NCI-H1092 treated with DMSO at 0.1 percent for 48 hours (cell line): ENCODE measurements at places on chromosomes 2 and 18.

- no peak for DNase-seq
Measured at GRCh38 chr2:14524041-14524802, 108.3 kb upstream of the LRATD1 start.

DNA sequence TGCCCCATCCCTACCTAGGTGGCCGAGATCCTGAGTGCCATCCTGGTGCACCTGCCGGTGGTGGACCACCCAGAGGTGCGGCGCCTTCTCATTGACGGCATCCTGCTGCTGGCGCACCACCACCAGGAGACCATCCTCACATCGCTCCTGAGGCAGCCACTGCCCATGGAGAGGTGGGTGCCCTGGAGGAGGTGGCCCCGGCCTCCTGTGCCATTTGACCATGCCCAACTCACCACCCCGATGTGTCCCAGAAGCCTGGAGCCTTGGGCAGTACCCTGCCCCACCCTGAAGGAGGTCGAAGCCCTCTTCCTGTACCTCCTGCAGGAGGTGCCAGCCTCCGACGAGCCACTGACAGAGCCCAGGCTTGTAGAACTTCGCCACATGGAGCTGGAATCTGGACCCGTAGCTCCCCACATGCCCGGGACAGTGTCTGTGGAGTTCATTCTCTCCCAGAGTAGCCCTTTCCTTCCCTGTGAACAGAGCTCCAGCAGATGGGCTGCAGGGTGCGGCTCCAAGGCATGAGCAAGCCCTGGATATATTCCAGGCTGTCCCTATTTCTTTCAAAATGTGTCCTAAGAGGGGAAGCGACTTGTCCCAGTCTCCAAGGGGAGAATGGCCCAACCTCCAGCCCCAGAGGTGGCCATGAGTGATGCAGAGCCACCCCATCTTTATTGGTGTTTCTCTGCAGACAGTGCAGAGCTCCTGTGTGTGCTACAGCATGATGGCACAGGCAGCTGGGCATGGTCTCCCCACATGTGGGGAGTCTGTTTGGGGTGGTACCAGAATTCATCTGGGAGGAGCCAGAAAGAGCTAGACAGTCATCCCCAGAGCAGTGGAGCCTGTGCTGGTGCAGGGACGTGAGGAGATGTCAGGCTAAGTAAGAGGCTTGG is 34.2 kb downstream of the HJURP start:
- DNase-seq, result no peak

- no peak for DNase-seq
Measured at GRCh38 chr2:19244460-19245363, 113.7 kb downstream of the OSR1 start.

GRCh38 chr2:171185165-171185818 is 24.6 kb upstream of the TLK1 start:
- DNase-seq, result no peak

DNA sequence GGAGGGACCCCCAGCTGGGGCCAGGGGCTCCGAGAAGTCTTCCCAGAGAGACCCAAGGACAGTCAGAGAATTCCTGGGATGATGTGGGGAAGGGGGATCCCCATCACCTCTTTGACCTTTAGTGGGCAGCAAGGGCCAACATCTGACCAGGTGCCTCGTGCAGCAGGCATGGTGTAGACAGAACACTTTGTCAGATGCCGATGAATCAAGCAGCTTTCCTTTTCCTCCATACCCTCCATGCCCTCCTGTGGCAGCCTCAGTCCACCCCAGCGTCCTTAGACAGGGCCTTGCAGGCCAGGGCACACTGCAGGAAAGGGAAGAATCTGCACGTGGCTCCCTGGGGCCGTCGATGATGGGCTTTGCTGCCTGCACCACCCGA is 26.3 kb downstream of the GPR55 start:
- no peak for DNase-seq

GRCh38 chr2:159987181-159987580 is 75.2 kb downstream of the PLA2R1 start:
- DNase-seq, result no peak

- no peak for DNase-seq
Measured at GRCh38 chr2:48514348-48515003, 15.5 kb upstream of the STON1 start.

DNA sequence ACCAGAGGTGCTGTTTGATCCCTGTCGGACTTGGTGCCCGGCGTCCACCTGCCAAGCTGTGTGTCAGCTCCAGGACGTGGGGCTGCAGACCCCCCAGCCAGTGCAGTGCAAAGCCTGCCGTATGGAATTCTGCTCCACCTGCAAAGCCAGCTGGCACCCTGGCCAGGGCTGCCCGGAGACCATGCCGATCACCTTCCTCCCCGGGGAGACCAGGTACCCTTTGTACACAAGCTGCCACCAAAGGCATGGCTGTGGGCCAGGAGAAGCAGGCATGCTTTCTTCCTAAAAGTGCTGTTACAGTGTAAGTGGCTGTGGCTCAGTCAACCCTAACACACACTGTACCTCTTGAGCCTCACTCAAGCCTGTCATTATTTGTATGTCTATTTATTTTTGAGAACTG is 103.3 kb downstream of the RNF144A start:
- peak; percentile 16 for DNase-seq

- no peak for DNase-seq
Measured at GRCh38 chr2:36965206-36965605, 1.1 kb downstream of the STRN start.

DNA sequence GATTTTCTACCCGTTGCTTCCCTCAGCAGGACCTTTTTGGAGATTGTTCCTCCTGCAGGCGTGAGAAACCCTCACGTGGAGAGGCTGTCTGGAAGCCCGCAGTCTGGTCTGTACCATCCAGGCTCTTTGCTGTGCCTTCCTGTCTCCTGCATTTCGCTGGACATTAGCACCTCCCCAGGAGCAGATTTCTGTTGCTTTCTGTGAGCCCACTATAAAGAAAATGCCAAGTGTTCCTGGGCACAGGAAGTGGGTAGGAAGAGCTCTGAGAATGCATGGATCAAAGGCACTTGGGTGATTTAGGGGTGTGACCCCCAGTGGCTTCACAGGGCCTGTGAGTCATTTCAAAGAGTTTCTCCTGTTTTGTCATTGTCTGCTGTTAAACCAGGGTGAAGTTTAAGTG is 27.3 kb downstream of the SPTBN1 start:
- DNase-seq, result no peak

GRCh38 chr2:207422380-207422779 is 107.4 kb upstream of the CREB1 start:
- DNase-seq, result no peak
